ENCODE measurements at places on chromosomes 4 and X.

GRCh38 chrX:106874075-106874474 lies 29.1 kb downstream of the RIPPLY1 start:
- no peak for DNase-seq

GRCh38 chr4:143701365-143701764 lies 890 bp upstream of the FREM3 start:
- no peak for DNase-seq

- no peak for DNase-seq
Observed at GRCh38 chr4:869776-870175, 43.8 kb upstream of the CPLX1 start.

GRCh38 chr4:21512353-21512752 lies 436.2 kb downstream of the KCNIP4 start:
- DNase-seq, result no peak

DNA sequence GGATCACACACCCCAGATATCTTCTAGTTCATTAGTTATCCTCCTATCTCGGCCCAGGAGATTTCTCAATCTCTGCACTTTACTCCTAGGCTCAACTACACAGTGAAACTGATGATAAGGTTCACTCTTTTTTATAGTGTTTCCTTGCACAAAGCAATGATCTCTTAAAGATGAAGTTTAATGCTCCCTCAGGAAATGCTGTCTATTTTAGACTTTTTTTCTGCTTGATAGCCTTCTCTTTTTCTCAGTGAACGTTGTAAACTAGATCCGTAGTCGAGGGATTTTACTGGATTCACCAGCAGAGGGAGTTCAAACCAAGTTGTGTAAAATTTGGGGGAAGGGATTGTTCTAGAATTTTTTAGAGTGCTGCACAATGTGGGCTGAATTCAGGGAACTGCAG lies 269.6 kb downstream of the GBA3 start:
- no peak for DNase-seq

DNA sequence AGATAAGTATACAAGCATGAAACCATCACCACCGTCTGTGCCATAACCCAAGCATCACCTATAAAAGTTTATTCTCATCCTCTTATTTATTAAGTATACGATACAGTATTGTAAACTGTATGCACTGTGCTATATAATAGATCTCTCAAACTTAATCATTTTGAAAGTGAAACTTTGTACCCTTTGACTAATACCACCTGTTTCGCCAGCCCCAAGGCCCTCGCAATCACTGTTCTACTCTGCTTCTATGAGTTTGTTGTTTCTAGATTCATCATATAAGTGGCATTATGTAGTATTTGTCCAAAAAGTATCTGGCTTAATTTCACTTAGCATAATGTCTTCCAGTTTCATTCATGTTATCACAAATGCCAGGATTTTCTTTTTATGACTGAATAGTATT lies 72.1 kb upstream of the DOCK11 start:
- DNase-seq, result no peak

- no peak for DNase-seq
Observed at GRCh38 chrX:18677161-18677869, 5.4 kb upstream of the RS1 start.

- no peak for DNase-seq
Observed at GRCh38 chrX:46367491-46367890, 177.7 kb downstream of the ZNF674 start.

DNA sequence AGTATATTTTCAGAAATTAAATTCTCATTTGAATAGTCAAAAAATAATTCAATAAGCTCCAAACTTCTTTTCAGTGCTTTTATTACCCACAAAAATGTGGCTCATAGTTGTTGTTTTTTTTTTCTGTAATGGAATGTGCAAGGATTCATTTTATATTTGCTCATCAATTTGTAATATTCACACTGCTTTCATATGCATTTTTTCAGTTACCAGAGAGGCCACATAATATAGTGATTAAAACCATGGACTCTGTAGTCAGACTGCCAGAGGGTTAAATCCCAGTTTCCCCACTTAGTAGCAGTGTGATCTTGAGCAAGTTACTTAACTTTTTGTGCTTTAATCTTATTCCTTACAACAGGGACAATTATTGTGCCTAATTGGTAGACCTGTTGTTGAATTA lies 64.5 kb downstream of the FAM9B start:
- no peak for DNase-seq

DNA sequence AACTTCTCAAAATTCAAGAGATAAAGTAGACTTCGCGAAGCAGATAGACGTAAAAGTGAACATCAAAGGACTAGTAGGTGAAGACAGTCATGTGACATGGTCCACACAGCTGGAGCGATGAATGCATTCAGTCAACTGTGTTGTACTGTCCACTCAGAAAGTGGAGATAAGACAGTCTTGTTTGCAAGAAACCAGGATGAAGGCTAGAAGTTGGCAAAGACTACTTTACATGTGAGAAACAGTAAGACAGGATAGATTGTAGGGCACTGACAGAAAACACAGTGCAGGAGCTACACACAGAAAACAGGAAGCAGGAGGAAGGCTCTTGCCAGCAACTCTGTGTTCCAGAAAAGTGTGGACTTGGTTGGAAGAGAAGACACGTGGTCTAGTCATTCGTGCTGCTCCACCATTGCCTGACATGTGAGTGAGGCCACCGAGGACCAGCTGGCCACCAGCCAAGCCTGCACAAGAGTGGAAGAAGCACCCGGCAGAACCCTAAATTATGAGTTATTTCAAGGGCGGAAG lies 78.9 kb downstream of the FAT1 start:
- no peak for DNase-seq

DNA sequence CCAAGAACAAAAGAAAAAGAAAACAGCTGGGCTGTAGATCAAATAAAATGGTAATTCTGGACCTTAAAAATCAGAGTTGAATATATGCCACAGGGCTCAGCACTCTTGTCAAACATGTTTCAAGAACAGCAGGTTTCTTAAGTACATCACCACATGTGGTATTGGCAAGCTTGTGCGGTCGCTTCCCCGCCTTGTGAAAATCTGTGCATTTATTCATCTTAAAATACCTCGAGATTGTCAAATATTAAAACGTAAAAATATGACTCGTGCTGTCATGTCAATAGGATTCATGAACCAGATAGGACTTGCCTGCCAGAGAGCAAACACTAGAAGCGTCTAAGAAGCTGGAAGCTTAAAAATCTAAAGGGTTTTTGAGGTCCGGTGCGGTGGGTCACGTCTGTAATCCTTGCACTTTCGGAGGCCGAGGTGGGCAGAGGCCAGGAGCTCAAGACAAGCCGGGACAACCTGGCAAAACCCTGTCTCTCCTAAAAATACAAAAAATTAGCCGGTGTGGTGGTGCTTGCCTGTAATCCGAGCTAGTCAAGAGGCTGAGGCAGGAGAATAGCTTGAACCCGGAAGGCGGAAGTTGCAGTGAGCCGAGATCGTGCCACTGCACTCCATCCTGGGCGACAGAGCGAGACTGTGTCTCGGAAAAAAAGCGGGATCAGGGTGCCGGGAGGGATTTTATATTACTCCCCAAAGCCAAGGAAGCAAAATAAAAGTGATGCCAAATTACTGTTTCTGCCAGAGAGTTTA lies 40.2 kb upstream of the TMEM154 start:
- no peak for DNase-seq

DNA sequence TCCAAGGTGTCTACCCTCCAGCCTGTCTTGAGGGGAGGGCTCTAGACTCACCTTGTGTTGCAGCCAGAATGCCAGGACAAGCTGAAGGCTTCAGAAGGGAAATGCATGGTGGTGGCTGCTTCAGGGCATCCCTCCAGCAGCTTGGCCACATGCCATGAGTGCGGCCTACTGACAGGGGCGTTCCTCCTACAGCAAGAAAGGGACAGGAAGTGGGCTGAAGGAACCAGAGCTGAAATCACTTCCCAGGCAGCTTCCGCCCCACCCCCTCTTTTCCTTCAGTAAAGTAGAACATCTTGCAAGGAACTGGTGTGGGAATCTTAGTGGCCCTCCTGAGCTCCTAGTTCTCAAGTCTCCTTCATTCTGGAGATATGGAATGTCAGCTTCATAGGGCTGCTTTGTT lies 167.5 kb upstream of the DGKK start:
- no peak for DNase-seq

DNA sequence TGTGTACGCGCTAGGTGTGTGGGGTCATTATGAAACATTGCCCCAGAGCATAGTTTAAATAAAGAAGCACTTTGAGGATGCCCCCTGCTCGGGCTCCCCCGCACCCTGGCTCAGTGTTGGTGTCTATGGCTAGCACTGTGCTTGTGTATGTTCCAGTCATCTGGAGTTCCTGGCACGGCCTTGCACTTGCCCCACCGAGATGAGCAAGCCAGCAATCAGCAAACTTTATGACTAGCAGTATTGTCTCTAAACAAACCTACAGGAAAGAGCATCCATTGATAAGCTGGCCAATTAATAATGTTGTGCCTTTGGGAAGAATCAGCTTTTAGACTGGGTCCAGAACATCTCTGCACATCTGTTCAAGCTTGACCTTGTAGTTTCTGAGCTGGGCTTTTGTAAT lies 707 bp upstream of the SHROOM4 start:
- no peak for DNase-seq

DNA sequence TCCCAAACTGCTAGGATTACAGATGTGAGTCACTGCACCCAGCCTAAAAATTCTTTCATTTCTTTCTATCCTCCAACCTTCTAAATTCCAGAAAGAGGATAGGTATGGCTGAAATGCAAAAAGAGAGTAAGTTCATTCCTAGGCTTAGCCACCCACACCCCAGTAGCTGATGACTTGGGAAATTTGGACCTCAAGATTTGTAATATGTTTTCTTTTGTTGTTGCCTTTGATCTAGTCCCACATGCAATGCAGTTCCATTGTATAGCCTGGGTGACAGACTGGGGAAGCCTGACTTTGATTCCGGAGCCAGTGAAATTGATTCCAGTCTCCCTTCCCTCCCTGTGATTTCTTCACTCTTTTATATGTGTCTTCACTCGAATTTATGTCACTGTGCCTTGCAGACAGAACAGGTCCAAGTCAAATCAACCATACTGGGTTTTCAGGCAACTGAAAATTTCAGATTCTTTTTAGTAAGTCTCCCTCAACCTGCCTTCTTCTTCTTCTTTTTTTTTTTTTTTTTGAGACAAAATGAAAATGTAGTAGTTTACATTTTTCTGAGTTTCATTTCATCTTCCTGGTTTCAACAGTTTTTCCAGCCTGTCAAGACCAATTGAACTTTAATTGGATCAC lies 176.2 kb upstream of the RBPJ start:
- no peak for DNase-seq

DNA sequence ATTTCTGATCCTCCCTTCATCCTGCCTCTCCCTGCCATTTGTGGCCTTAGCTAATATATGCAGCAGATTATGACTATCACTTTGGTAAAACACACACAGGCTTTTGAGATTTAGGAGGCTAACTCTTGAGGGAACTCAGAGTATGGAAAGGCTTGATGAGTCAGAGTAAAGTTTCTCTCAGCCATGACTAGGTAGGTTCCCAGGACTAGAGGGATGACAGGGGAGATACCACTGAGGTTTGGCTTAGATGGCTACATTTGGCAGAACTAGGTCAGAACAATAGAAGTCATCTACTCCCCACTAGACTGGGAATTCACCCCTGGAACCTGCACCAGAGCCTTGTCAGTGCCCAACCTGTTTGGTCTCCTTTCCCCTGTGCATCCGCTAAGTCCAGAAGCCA lies 585.7 kb downstream of the TLL1 start:
- no peak for DNase-seq

DNA sequence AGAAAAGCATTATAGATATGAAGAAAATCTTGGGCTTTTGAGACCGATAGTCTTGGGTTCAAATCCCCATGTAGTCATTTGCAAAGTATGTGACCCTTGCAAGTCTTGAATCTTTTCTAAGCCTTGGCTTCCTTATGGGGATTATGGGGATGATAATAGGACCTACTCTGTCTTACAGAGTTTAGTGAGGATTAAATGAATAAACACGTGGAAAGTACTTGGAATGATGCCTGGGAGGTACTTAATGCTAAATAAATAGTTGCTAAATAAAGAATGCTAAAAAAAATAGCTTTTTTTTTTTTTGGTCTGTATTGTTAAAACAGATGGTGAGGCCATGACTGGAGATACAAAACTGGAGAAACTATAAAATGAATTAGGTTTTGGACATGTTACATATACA lies 292.7 kb downstream of the GPAT3 start:
- DNase-seq, result no peak

DNA sequence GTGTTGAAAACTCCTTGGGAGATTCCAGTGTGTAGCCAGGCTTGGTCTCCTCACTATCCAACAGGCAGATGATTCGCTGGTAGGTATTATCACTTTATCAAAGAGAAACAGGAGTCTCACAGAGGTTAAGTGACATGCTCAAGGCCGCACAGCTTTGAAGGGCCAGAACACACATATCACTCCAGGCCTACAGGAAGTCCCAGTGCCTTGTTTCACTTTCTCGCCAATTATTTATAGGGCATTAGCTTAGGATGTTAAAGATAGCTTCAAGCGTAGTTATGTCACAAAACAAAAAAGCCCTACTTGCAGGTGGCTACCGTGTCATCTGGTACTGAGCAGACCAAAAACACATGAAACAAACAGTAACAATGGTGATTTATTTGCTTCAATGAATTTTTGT lies 13.2 kb downstream of the ATP8A1 start:
- no peak for DNase-seq

DNA sequence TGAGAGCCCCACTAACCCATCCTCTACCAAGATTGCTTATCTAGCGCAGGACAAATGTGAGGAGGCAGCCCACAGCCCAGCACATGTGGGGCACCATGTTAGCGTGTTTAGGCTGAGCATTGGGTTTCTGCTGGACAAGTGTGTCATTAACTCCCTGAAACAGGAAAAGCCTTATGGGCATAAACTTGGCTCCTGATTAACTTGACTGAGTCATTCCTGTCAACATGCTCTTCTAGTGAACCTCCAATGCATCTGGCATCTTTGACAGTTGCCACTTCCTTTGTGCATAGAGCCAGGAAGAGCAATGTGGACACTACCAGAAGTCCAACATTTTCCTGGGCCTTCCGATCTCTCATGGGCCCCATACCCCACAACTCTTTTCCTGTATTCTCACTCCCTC lies 2.5 kb downstream of the SPIN2A start:
- no peak for DNase-seq

GRCh38 chr4:91769912-91770311 lies 533.9 kb upstream of the GRID2 start:
- DNase-seq, result no peak

- no peak for DNase-seq
Observed at GRCh38 chrX:38664285-38664684, 102.9 kb downstream of the TSPAN7 start.

DNA sequence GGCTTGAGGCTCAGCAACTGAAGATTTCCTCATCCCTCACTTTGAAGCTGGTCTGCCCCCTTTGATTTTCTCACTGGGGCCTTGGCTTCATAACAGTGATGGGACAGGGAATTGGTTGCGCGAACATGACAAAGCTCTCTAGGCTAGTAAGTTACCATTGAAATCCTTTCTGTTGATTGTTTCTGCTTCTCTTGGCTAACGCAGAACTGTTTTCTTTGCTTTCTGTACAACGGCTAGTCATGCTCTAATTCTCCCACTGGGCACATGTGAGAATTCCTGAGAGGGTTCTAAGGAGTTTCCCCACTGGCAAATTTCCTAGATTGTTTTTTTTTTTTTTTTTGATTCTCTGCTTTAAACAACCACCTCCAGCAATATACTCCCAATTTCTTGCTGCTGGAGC lies 738.6 kb downstream of the PCDH7 start:
- no peak for DNase-seq

GRCh38 chrX:72062916-72063315 lies 68.8 kb downstream of the RTL5 start:
- DNase-seq, result no peak

Data from right kidney (tissue), 9 donors.